ENCODE measurements at places on chromosomes 3 and 15.

DNA sequence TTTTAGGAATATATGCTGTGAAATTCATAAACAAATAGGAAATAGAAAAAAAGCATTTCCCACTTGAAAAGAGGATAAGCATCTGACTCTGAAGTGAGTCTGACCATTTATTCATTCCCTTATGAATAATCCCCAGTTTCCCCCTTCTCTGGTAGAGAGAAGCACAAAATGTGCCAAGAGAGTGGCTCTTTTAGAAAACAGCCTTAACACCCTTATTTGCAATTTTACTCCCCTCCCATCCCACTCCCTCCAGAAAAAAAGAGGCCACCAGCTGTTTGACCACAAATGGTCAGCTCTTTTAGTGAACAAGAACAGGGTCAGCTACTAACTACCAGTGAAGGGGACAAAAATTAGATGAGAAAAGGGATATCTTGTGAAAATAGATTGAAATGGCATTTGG is 184.5 kb upstream of the ADAMTS9 start:
- DNase-seq: no peak

DNA sequence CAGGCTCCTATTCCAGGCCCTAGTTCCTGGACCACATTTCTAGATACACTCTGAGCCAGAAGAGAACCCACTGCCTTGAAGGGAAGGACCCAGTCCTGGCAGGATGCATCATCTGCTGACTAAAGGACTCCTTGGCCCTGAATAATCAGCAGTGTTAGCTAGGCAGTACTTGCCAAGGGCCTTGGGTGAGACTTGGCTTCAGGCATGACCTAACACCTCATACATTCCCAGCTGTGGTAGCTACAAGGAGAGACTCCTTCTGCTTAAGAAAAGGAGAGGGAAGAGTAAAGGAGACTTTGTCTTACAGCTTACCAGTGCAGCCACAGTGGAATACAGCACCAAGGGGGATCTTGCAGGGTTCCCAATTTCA is 26.4 kb downstream of the PEAK1 start:
- no peak for DNase-seq

DNA sequence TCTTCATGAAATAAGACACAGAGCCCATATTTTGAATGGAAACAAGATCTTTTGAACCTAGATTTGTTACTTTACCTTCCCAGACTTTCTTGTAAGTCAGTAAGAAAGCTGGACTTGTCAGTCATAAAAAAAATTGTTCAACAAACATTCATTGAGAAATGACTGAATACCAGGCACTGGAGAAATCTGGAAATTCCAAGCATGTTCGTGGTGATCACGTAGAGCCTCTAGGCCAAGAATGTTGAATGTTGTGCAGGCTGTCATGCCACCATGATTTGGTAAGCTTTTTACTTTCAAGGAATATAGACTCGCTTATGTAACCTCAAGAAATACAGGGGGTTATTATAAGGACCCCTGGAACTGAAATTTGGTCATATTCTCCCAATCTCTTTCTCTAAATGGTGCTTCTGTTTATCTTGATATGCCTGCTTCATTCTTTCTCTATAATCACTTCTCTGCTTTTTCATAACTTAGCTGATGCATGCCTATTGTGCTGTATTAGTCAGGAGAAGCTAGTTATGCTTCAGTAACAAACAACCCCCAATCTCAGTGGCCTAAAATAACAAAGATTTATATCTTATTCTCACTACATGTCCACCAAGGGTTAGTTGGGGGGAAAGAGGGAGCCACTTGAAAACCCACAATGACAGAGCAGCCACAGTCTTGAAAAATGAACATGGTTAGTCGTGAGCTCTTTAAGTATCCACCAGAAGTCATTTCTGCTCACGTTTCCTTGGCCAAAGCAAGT is 3.4 kb upstream of the TPM1 start:
- no peak for DNase-seq

DNA sequence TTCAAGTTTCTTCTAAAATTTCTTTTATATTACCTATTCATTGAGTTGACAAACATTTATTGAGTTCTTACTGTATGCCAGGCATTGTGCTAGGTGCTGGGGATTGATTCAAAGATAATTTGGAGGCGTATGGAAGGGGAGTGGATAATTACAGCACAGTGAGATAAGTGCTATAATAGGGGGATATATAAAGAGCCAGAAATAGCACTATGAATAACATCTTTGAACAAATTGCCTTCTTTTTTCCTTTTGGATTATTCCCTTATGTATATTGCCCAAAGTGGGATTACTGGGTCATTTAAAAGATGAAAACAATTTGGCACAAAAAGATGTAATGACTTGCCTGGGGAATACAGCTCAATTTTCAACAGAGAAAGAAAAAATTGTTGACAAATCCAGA is 64.6 kb downstream of the LPP start:
- DNase-seq: no peak

DNA sequence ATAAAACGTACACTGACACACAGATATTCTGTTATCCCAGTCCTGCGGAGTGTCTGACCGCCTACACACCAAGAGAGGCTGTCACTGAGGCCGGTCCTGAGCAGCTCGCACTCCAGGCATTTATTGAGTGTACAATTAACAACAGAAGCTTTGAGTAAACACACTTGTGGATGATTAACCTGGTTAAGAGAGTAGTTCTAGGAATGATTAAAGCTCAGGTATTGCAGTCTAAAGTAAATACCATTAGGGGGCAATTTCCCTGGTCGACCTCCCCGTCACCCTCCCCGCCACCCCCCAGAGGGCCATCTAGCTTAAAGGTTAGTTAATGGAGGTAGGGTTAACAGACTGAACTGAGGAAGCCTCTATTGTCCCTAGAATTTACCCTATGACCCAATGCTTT is 1278.5 kb downstream of the NSUN3 start:
- DNase-seq: no peak

GRCh38 chr3:177810162-177810623 is 612.9 kb upstream of the TBL1XR1 start:
- no peak for DNase-seq

DNA sequence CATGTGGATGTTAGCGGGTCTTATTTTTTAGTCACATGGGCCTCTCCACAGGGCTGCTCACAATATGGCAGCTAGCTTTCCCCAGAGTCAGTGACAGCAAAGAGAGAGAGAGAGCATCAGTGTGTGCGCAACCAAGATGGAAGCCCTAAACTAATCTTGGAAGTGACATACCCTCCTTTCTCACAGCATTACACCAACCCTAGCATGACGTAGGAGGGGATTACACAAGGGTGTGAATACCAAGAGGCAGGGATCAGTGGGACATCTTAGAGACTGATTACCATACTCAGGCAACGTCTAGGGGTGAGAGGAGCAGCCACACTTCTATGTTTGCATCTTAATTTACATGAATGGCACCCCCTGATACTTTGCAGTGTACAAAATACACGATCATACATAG is 3.5 kb upstream of the UBE2E2 start:
- DNase-seq: no peak

- DNase-seq: no peak
These were observed 37.7 kb downstream of the PDIA5 start for GRCh38 chr3:123104550-123104949.

- DNase-seq: no peak
These were observed 151.3 kb downstream of the LPP start for GRCh38 chr3:188305220-188305619.

- no peak for DNase-seq
These were observed 98.2 kb downstream of the DCLK3 start for GRCh38 chr3:36666166-36666565.

GRCh38 chr3:80087767-80088166 is 320.0 kb upstream of the ROBO1 start:
- DNase-seq: no peak

DNA sequence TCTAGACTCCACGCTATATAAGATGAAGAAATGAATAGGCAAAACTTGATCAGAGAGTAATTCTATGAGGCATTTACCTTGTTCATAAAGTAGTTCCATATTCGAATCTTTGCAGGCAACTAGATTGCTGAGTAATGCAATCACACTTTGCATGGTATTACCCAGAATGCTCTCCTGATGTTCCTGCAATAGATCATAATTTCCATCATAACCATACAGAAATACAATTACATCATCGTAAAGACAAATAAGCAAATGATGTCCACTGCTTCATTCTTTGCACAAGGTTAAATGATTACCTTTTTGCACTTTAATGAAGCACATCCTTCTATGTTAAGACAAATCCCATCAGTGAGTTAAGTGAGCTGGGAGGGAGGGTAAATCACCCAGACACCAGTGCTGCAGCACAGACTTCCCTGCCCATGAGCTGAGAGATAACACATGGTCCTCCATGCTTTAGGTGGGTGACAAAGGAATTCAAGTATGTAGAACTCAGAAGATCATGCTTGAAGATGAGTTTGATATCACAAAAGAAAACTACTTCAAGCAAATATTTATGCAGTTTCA is 366.7 kb downstream of the CTNNB1 start:
- DNase-seq: no peak

DNA sequence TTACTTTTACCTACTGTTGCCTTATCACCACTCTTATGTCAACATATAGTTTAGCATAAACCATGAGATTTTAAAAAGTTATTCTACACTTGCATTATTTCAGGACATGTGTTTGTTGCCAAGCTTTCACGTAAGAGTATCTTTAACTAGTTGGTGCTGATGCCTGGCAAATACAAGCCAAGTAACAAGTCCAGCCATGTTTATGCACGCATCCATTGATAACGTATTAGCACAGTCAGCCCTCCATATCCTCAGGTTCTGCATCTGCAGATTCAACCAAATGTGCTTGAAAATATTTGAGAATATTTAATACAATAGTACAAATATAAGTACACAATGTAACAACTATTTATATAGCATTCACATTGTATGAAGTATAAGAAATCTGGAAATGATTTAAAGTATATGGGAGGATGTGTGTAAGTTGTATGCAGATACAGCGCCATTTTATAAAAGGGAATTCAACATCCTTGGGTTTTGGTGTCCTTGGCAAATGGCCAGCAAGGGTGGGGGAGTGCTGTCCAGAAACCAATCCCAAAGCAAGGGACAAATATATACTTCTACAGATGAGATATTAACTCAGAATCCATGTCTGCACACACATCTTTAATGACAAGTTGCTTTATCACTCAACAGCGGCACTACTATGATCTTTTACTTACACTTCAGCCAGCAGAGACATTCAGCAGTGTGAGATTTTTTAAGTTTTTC is 8.7 kb upstream of the SETD5 start:
- no peak for DNase-seq

GRCh38 chr3:61371123-61371522 is 119.9 kb upstream of the FHIT start:
- no peak for DNase-seq

DNA sequence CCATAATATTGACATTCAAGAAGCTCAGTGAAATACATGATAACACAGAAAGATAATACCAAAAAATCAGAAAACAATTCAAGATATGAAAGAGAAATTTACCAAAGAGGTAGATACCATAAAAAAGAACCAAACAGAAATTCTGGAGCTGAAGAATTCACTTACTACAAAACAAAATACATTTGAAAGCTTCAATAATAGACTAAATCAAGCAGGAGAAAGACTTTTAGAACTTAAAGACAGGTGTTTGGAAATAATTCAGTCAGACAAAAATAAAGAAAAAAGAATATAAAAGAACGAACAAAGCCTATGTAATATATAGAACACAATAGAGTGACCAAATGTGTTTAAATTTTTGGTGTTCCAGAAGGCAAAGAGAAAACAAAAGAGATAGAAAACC is 158.7 kb downstream of the MOBP start:
- no peak for DNase-seq
